Colonic mucosa (tissue), 4 donors: ENCODE measurements at places on chromosomes 6 and 20.

DNA sequence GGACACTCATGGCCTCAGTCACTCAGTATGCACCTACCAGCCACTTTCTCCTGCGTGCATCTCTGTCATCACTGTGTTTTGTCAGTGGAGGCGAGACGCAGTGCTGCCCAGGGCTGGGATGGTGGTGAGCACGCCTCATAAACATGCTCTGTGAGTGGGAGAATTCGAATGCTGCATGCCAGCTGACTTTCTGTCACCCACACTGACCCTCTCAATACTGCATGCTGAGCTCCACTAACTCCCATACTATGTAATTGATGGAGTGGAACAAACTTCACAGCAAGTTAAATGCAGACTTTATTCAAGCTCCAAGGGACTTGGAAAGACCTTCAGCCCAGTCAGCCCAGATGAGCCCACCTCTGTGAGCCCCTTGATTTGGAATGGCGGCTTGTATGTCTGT is 22.7 kb upstream of the GGTLC1 start:
- DNase-seq, result no peak

GRCh38 chr6:117601811-117602150 is 530 bp downstream of the GOPC start:
- DNase-seq, result peak; percentile 34

DNA sequence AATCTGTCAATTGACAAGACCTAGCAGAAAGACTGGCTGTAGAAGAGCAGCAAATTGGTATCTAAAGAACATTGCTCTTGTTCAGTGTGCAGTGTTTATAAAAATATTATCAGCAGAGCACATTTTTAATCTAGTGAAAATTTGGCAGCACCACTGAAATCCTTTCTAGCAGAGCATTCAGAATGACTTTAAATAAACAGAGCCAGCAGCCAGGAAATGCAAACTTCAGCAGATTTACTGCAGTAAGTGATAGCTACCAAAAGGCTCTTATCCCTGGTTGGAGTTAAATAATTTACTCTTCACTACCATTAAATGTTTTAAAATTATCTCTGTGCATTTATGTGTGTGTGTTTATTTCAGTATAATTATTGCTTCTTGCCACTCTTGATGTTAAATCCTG is 590.9 kb upstream of the CITED2 start:
- DNase-seq, result no peak

DNA sequence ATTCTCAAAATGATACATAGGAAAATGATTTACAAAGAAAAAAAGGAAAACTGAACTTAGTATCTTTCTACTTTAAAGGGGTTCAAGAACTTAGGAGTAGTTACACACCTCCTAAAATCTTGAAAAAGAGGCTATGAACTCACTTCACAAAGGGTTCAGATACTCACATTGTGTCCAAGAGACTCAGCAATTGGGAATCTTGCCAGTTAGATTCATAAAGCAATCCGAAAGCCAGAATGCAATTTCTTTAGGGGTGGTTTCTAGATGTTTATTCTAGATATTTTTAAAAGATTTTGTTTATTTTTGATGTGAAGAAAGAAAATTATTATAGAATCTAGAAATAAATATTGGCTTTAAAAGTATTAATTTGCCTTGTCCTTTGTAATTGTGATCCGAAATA is 1.7 kb upstream of the MYB start:
- DNase-seq, result no peak

DNA sequence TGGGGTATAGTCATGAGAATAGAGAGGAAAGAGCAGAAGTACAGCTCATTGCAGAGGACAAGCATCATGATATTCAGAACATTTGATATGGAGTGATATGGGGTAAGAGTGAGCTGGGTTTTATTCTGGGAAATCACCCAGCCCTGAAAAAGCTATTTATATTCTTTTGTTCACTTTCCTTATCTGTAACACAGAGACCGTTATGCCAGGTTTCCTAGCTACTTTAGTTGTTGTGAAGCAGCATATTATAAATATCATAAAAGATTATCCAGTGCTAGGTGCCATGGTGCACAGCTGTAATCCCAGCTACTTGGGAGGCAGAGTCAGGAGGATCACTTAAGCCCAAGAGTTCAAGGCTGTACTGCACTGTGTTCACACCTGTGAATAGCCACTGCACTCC is 9.8 kb upstream of the DEFB129 start:
- no peak for DNase-seq

DNA sequence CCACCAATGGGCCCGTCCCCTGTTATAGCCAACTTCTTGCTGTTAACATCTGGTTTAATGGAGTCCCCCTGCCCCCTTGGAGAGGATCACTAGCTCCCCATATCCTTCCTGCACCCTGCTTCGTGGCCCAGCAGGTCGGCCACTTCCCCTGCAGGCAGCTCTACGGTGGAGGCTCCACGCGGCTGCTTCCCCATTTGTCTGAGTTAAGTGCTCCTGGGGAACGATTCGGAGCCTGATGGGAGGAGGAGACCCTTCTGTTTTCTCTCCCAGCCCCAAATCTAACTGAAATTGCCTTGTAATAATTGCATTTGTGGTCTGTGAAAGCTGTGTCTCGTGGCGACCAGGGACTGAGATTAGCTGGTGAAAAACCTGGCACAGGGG is 74.6 kb downstream of the SULF2 start:
- DNase-seq, result no peak

DNA sequence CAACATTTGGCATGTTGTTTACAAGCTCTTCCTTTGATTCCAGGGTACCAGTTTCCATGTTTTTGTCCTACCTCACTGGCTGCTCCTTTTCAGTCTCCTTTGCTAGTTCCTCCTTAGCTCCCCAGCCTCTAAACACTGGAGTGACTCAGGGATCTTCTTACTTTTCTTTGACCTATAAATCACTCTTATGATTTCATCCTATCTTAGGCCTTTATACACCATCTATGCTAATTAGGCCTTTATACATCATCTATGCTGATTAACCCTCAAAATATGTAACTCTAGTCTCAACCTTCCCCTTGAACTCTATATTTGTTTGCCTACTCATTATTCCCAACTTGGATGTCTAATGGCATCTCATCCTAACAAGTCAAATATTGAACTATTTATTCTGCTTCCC is 9.5 kb downstream of the TMEM30A start:
- no peak for DNase-seq

GRCh38 chr6:170257376-170257775 is 33.5 kb downstream of the DLL1 start:
- DNase-seq, result no peak
